ENCODE measurements at places on chromosomes 1 and 21.

- DNase-seq = no peak
Measured at GRCh38 chr1:61674221-61674620, 50.7 kb downstream of the TM2D1 start.

- DNase-seq = no peak
Measured at GRCh38 chr1:82161700-82162141, 361.0 kb downstream of the ADGRL2 start.

GRCh38 chr1:212218065-212218464 is 67.1 kb upstream of the PPP2R5A start:
- no peak for DNase-seq

GRCh38 chr21:10521091-10521598 is at the start of gene TPTE:
TPTE (plus strand) TSS chr21:10521583; CDS start chr21:10538724, 17,141 bp downstream.
- DNase-seq = no peak

DNA sequence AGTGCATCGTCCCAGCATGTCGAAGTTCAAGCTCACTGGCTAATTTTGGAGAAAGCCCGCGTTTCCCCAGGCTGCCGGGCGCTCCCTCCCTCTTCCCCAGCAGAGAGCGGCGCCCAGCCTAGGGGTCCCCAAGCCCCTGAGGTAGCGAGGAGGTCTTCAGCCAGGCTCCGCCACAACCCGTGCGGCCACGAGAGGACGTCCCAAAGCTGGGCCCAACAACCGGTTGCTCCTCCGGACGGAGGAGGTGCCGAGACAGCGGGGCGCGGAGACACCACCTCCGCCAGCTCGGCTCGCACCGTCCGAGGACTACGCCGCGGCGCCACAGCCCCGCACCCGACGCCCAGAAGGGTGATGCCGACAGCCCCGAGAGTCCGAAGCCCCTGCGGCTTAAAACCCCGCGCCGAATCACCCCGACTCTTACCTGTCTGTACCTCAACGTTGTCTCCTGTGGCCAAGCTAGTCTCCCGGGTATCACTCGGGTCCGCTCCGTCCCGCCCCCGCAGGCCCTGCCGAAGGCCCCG is at the start of gene DENND2C:
Gene DENND2C, minus strand, starts transcription at position 488 of the 521 bp plus-strand sequence. CDS start 44,065 bp downstream, outside the sequence.
- no peak for DNase-seq

GRCh38 chr1:173191011-173191705 is 16.0 kb downstream of the TNFSF4 start:
- DNase-seq = no peak

GRCh38 chr1:68347415-68347814 is 102.3 kb downstream of the RPE65 start:
- DNase-seq = no peak

DNA sequence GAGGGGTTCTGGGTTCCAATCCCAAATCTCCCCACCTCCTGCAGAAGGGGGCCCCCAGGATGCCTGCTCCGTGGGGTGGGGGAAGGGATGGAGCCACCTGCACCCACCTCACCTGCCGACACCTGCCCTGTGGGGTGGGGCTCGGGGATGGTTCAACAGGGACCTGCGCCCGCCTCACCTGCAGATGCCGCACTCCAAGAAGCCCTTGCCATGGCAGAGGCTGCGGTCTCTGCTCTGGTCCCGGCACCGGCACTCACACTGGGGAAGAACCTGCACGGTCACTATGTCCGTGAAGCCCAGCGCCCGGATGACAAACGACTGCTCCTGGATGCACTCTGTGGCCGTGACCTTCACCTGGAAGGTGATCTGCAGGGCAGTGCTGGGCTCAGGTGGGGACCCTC is 18.1 kb upstream of the PTTG1IP start:
- no peak for DNase-seq

DNA sequence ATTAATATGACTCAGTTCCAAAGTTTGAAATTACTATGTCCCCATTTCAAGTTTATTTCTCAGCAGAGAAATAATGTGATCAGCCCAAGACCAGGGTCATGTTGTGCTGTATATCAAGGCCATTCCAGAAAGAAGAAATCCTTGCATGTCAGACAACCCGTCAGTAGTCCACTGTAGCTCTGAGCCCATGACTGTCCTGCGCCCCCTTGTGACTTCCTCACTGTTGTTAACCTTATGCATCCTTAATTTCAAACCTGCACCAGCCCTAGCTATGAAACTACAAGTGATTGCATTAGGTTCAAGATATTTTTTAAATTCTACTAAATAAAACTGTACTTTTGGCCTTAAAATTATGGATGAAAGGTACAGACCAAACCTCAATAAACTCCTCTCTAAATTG is 133.0 kb downstream of the LRRC7 start:
- DNase-seq = no peak

DNA sequence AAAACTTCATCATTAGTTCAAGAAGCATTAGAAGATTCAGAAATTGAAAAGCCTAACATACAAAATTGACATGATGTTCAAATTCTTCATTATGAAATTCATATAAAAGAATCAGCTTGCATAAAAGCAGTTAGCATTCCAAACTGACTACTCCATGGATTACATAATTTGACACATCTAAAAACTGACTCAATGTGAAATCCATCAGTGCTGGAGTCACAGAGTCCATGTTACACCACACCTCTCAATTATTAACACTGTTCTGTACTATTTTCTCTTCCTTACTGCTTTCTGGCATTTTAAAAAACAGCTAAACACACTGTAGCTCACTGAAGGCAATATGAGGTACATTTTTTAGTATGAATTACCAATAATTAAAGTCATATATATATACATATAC is 28.0 kb downstream of the ARHGAP29 start:
- no peak for DNase-seq

DNA sequence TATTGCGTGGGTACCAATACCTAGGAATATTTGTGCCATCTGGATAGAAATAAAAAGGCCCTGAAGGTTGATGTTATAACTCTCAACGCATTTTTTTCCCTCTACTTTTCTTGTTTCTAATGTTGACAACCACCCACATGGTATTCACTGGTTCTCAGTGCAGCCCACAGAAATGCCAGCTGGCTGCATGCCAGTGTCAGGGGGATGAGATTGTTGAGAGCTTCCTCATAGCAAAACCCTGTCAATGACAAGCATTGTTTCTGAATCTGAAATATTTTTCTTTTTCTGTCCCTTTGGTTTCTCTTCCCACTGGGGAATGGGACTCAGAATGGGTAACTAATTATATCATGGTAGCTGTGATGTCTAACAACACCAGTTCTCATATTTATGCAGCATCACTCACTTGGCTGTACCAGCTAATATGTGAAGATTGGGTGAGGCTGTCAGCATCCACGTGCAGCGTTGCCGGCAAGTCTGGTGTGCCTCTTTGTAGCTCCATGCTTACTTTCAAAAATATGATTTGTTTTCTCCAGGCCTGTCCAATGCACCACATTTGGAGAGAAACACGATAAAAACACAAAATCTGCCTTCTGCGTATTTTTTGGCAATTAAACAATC is 284.6 kb downstream of the PTBP2 start:
- DNase-seq = no peak

- DNase-seq = no peak
Measured at GRCh38 chr1:51324251-51325010, 5.9 kb downstream of the TTC39A start.

- no peak for DNase-seq
Measured at GRCh38 chr1:20178634-20179370, 7.1 kb upstream of the UBXN10 start.

GRCh38 chr1:207858281-207858680 is 52.6 kb downstream of the CD34 start:
- no peak for DNase-seq

- DNase-seq = peak; percentile 46
Measured at GRCh38 chr1:171883849-171884248, 42.6 kb downstream of the DNM3 start.

- no peak for DNase-seq
Measured at GRCh38 chr1:155254714-155255242, 505 bp downstream of the ENTREP3 start.

DNA sequence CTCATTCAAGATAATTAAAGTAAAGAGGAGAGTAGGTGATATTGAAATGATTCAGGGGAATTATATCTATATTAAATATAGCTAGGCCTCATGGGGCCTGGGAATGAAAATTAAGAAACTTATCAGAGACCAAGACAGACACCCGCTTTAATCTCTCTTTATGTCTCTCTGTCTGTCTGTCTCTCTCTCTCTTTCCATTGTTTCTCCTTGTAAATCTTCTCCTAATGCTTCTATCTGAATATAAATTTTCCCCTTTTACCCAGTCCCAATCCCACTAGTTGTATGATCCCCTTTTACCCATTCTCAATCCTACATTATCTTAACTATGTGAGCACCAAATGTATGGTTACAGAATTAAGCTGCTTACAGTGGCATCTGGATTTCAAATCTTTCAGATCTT is 61.2 kb downstream of the RGS5 start:
- no peak for DNase-seq

DNA sequence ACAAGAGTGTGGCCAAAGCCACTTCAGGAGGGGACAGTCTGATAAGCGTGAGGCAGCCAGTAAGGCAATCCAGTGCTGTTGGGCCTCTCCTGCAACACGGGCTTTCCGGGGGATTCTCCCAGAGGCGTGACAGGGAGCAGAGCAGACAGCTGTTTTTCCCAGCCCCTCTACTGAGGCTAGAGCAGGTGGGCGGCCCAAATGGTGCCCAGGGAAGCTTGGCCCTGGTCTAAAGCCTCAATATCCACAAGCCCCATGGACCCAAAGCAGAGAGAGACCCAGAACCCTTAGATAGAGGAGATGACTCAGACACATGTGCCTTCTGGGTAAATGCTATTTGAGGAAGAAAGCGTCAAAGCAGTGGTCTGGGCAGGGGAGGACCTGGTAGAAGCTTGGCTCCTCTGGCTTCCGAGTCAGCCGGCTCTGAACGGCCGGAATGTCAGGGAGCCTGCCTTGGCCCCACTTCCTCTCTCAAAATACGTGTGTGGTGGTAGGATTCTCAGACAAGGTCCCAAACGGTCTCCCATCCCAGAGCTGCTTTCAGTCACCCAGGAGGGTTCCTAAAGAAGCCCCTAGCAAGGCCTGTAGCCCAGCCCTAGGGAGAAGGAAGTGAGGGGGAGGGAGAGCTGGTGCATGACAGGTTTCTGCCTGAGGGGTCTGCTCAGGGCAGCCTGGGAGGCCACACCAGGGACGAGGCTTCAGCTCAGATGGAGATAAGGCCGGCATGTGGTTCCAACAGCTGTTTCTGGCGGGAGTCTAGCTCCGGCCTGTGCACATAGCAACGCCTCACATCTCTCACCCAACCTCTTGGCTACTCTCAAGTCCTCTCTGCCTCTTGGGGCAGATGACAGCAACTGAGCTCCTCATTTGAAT is 28.8 kb downstream of the PIK3C2B start:
- DNase-seq = no peak

GRCh38 chr1:58870298-58870676 is 86.4 kb upstream of the JUN start:
- DNase-seq = no peak

DNA sequence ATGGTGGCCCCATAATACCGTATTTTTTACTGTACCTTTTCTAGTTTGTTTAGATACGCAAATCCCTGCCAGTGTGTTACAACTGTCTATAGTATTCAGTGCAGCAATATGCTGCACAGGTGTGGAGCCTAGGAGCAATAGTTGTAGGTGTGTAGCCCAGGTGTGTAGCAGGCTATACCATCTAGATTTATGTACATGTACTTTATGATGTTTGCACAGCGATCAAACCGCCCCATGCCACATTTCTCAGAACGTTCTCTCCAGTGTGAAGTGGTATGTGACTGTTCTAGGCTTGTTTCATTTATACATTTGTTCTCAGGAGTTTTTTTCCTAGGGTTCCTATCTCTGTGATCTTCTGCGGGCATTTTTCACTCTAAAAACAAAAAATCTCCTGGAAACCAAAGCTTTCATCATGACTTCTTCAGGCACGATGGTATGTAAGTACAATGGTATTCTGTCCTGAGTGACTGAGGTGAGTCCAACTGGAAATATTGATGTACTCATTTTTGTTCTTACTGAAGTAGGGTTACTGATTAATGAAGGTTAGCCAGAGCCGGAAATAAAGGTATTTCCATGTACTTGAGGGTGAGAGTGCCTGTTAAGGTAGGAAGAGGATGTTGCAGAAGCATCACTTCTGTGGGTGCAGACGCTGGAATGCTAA is 153.0 kb downstream of the GABPA start:
- no peak for DNase-seq

- DNase-seq = no peak
Measured at GRCh38 chr1:212613440-212614335, 5.1 kb downstream of the ATF3 start.

DNA sequence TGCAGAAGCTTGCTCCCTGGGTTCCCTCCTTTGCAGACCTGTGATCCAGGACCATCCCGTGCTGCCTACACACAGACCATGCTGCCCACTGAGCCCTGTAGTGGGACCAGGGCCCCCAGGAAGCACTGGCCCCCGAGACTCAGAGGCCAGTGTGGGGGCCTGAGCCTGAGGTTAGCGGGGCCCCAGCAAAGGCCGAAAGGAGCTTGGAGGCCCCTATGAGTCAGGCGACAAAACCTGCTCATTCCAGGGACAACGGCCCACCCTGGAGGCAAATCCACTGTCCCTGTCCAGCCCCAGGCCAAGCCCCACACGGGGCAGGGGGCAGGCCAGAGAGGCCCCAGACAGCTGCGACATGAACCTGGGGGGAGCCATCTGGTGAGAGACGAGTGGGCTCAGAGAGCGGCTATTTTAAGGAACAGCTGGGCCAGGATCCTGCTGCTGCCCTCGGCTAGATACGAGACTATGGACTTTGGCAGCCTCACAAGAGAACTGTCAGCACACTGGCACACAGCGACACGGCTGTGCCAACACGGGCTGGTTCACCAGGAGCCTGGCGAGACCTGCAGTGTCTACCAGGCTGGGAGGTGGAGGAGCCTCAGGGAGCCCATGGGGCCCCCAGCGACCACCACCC is 74.7 kb downstream of the ARHGEF16 start:
- DNase-seq = no peak

DNA sequence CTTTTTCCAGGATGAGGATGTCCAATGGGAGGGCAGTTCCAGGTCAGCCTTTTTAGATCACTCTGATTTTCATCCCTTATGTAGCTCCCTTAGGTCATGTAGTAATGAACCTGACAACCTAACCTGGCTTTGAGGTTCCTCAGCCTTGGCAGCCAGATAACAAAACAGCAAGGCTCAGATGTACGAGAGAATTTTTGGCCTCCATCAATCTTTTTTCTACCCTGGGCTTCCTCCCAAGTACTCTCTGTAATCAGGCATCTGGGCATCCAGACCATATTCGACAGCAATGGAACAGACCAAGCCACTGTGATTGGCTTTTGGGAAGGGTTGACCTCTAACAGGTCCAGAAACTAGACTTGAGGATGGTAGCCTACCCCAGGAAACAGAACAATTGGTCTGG is 38.6 kb downstream of the KCNH1 start:
- DNase-seq = no peak

- DNase-seq = no peak
Measured at GRCh38 chr1:215083383-215083961, 935 bp downstream of the KCNK2 start.

GRCh38 chr1:69126796-69127195 is 440.9 kb upstream of the LRRC7 start:
- no peak for DNase-seq

DNA sequence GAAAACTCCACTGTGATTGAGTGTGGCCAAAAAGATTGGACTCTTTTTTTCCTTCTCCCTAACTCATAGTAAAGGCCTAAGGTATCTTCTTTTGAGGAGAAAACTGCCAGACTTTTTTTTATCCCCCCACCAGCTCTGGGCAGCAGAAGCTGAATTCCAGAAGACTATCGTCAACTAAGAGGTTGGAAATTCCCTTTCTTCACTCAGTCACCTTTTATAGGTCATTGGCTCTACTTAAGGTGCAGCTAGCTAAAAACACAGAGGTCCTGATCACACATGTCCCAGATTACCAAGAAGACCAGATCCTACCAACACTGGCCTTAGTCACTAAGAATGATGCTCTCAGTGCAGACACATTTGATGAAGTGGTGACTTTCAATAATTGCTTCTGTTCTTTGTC is 1441.2 kb downstream of the PLA2G4A start:
- no peak for DNase-seq

GRCh38 chr1:162389971-162390370 is 8.4 kb downstream of the C1orf226 start:
- no peak for DNase-seq

Measured in stimulated activated CD4-positive, alpha-beta T cell treated with anti-CD3 and anti-CD28 coated beads, Interleukin-1b, Interleukin-23, amount 100 ng/mL, for 48 hours (primary cell).